ENCODE measurements at places on chromosomes 7 and 10.

- no peak for DNase-seq
Observed at GRCh38 chr7:151687523-151688235, 168.0 kb upstream of the RHEB start.

GRCh38 chr7:23357190-23358093 is 58.3 kb downstream of the MALSU1 start:
- DNase-seq: no peak

- no peak for DNase-seq
Observed at GRCh38 chr7:131164025-131164925, 163.4 kb upstream of the MKLN1 start.

- DNase-seq: no peak
Observed at GRCh38 chr10:98431016-98431415, 15.7 kb downstream of the HPS1 start.
